ENCODE measurements at places on chromosomes 3 and 15.

DNA sequence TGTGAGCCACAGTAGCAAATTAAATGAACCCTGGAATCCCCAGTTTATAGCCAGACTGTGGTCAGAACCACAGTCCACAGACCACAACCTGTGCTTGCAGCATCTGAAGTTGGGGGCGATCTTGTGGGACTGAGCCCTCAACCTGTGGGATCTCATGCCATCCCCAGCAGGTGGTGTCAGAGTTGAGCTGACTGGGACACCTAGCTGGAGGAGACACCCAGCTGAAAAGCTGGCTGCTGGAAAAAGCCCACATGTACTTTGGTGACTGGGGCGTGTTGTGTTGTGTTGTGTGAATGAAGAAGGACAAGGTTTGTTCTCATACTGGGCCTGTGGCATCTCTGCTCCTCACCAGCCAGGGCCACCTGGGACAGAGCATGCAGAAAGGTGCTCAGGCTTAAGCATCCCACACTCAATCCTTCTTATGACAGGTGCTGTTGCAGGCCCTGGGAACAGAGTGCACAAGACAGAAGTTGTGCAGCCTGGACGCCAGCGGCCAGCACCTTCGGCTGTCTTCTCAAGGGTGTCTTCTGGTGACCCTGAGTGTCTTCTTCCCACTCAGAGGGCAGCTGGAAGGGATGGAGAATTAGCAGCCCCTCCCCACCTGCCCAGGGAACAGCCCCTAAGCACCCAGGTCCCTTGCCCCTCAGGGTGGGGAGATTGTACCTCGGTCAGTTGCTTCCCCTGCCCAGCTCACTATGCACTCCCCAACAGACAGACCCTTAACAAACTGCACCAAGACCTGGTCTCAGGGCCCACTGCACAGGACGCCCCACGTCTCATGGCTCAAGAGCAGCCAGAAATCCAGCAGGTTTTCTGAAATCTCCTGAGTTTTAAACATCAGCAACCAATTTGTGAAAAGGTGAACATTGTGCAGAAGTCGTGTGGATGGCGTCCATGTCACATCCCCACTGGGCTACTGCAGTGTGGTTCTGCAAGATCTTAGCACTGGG lies 2.2 kb upstream of the UROC1 start:
- no peak for DNase-seq

DNA sequence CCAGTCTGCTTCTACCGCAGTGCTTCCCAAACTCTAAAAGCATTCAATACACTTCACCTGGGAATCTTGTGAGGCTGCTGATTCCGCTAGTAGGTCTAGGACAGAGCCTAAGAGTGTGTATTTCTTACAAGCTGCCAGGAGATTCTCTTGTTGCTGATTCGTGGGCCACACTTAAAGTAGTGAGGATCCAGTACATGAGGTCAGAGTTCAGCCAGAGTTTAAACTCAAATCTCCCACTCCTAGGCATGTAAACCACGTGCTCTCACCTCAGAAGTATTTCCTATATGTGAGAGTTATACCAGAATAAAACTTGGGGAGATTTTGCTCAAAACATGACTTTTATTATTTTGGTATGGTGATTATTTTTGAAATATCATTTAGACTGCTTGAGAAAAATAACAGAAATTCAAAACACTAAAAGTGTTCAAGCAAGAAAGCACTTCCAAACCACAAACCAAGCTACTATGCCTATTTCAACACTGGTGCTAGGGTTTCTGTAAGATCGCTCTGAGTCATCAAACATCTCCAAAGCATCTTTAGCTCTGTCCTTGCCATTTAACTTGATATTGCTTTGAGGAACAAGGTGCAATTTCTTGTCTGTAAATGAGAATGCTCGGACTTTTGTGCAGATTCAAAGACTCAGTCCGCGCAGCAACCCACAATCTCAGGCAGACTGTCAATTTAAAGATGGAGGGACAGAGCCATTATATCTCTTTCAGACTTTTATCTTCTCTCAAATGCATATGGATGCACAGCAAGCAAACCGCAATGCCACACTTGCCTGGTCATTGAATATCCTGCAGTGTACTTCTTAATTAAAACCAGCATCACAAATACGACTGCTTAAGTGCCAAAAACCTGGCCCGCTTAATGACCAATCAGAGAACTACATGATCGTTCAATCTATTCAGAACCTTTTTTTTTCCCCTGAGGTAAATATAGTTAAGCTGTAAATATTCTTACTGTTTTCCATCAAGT lies 59.8 kb downstream of the AGTR1 start:
- peak; percentile 19 for DNase-seq

DNA sequence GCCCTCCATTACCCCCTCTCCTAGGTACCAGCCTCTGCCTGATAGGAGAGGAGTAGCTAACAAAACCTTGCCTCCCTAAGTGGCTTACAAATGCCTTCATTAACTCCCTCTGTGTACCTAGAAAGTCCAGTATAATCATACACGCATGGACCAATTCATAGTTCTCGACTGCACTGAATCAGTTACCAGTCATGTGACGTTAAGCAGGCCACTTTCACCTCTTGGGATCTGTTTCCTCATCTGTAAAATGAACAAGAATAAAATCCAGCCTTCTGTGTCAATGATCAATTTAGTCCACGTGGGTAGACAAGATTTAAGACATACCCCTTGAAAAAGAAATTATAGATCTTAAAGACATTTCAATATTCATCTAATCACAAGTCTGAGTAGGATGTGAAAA lies 72.2 kb downstream of the TRIM69 start:
- no peak for DNase-seq

DNA sequence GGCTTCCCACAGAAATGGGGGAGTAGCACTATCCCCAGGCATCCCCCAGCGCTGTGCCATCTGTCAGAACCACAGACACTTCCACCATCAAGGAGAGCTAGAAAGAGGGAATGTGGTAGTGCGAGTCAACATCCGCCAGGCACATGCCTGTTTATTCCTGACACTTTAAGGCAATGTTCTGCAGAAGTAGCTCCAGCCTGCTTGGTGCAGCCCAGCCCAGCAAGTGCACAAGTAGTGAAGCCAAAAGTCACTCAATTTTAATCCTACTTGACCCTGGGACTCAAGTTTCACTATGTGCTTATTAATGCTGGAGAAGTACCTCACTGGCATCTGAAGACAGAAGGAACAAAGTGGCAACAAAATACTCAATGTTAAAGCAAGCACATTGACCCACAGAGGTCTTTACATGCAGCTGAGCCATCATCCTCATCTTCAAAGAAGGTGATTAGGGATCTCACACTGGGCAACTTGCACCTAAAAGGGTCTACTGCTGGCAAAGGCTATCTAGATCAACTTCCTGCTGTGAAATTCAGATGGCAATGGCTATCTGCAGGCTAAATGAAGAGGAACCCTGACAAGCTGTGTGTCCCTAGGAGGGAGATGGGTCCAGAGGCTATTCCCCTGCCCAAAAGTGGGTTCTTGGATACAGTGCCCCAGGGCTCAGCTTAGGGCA lies 61.4 kb upstream of the CLDN18 start:
- DNase-seq = no peak

DNA sequence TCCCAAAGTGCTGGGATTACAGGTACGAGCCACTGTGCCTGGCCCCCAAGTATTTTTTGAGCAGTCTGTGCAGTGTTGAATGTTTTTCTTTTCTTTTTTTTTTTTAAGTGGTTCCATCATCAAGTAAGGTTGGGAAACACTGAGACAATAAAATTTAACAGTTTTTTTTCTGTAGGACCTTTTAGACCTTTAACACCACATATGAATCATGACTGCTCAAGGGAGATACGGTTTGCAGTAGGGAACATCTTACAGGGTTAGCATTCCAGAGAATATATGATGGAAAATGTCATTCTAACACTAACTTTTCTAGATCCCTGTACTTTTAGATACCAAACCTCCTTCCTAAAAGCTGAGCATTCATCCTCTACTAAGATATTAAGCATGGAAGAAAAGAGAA lies 41.7 kb downstream of the SNX4 start:
- no peak for DNase-seq

GRCh38 chr15:73930371-73930770 lies 4.1 kb downstream of the LOXL1 start:
- no peak for DNase-seq

GRCh38 chr3:14651440-14652251 lies at the start of gene CCDC174:
Gene CCDC174 (plus strand): TSS chr3:14651762. CDS start chr3:14651837, 75 bp downstream.
- DNase-seq = peak; percentile 99

DNA sequence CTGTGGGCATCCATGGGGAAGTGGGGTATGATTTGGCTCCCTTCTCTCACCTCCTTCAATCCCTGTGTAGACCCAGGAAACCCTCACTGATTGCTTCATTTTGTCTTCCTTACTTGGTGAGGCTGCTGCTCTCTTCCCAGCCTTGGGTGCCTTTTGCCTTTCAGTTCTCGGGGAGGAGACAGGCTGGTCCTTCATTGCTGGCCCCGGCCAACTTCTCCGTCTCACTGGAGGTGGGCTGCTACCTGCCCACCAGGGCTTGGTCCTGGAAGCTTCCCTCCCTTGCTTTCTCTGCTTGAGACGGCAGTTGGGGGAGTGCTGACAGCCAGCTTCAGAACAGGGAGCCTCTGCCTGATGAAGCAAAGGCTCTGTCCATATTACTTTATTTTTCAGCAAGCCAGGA lies 4.7 kb downstream of the FOXL2 start:
- DNase-seq = no peak

DNA sequence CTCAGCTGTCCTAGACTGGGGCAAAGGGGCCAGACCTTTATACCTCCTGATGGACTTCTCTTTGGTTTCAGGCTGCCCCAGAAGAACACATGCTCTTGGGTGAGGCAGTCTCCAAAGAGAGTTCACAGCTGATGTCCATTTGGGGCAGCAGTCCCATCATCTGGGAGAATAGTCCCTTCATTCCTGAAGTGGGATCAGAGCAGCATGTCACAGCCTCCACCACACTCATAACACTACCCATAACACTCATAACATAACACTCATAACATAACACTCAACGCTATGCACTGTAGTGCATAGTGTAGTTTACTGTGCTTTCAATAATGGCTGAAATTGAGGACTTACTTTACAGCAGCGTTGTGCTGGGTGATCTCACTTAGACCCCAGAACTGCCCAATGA lies 36.7 kb upstream of the PLCL2 start:
- no peak for DNase-seq

- no peak for DNase-seq
Measured at GRCh38 chr3:135970506-135971116, 5.1 kb downstream of the PPP2R3A start.

DNA sequence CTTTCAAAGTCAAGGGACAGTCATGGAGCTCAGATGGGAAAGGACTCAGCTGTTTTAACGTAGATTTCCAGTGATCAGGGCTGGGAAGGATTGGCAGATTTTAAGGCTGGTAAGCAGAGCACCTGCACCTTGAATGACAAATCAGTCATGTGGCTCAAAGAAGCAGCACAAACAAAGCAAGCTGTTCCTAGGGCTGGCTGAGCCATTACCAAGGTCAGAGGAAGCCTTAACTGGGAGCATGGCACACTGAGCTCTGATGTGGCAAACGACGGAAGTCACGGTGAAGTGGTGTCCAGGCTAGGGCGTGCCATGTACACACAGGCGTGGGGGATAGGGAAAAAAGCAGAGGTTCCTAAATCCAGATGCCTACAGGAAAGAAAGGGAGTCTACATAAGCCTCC lies 84.6 kb upstream of the PFN2 start:
- DNase-seq = no peak

DNA sequence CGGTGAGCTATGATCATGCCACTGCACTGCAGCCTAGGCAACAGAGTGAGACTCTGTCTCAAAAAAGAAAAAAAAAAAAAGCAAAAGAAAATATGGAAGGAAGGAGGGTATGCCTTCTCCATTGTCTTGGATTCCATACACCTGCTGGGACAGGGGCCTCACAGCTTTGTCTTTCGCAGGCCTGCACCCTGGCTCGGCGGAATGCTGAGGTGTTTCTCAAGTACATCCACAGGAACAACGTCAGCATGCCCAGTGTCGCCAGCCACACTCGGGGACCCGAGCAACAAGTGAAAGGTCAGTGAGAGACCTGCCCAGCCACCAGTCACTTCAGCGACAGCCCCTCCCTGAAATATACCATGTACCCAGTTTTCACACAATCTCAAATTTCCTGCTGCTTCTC lies 288.5 kb upstream of the UMPS start:
- DNase-seq = no peak

DNA sequence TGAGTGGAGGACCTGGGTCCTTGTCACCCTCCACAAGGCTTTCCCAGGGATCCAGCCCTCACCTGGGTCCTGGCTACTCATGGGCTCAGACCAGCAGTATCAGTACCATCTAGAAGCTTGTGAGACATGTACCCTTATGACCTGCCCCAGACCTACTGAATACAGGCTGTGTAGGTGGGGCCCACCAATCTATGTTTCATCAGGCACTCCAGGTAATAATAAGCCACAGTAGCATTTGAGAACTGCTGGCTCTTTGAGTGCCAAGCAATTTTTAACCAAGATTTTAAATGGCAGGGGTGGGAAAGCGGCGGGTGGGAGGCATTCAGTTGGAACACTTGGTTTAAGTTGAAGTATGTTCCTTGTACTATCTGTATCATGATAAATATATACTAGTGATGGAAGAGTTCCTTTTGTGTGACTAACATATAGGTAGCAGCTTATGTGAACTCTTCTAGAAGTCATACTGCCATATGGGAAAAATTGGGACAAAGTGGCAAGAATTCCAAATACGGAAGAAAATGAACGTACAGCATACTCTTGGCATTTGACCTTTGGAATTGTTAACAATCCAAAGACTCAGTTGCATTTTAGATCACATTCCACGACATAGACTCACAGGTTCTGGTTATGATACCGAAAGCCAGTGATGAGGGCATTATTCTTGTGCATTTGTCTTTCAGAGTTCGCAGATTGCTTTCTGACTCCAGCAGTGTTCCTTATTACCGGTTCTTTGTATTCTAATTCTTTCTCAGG lies 190.4 kb downstream of the GHSR start:
- no peak for DNase-seq

- DNase-seq = no peak
Measured at GRCh38 chr3:32432045-32432710, 40.5 kb downstream of the CMTM7 start.

DNA sequence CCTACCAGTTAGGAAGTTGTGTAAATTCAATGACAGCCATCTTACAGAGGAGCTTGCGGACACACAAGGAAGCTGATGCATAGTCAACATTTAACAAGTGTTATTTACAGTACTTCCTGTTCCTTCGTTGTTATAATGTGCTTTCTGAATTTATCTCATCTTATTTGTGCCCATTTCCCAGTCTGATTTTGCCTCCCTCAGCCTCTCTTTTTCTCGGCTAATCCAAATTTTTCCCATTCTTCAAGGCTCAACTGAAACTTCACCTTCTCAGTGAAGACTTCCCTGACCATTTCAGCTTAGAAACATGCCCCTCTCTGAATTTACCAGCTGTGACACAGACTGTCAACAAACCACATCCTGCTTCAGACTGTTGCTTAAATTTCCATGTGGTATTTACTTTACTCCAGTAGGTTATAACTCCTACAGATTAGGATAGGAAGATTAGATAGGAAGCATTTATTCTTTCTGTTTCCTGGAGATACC lies 55.7 kb upstream of the CP start:
- peak; percentile 46 for DNase-seq

DNA sequence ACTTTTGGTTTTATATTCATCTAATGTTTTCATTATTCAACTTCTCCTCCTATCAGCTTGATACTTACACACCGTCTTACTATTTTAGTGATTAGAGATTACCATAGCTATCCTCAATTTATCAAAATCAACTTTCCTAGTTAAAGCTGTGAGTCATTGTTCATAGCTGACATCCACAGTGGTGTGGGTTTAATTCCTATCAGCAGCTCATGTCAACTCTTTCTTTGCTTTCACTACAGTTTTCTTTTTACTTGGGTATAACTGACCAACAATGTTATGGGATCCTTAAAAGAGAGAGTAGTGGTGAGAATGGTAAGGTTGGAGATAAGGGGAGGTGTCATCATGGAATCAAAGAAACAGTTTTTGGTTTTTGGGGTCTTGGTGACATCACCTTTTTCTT lies 112.7 kb downstream of the NFKBIZ start:
- DNase-seq = no peak

GRCh38 chr15:47551079-47551478 lies 166.2 kb upstream of the SEMA6D start:
- DNase-seq = no peak

Measured in hematopoietic multipotent progenitor cell treated with erythropoietin and hydrocortisone succinate and interleukin-3 and kit ligand, for 8 days (in vitro differentiated cells).